ENCODE measurements at places on chromosomes 13 and 19.
A peak's percentile ranks its signal among the peaks of the same experiment; 100 is the strongest.

- peak; percentile 43 for DNase-seq
Measured at GRCh38 chr13:28137596-28137995, 749 bp upstream of the PAN3 start.

DNA sequence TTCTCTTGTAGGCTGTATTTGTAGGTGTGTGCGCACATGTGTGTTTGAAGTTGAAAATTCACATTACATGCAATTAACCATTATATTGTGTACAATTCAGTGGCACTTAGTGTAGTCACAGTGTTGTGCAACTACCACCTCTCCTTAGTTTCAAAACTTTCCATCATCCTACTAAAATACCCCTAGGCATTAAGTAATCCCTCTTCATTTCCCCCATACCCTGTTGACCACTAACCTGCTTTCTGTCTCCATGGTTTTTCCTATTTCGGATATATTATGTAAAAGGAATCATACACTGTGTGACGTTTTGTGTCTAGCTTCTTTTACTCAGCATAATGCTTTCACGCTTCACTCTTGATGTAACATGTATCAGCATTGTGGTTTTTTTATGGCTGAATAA is 16.1 kb downstream of the LSM14A start:
- DNase-seq: peak; percentile 20

- no peak for DNase-seq
Measured at GRCh38 chr13:99363949-99364348, 56.8 kb upstream of the GPR183 start.

- no peak for DNase-seq
Measured at GRCh38 chr13:22717036-22717435, 463.7 kb upstream of the SGCG start.

DNA sequence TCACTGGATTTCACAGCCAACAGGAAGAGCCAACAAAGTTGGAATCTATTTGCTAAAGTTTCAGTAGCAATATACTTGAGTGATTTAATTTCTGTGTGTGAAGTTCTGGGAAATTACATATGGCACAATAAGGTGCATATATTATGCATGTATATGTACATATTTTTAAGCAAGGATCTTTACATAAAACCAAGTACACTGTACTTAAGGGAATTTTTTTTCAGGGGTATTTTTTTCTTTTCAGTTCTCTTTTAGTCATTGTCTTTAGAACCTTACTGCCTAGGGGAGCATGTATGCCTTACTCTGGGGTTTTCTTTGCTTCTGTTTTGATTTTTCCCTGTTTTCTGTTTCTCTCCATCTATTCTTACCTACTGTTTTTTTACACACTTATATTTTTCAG is 7.4 kb downstream of the RAP2A start:
- no peak for DNase-seq

DNA sequence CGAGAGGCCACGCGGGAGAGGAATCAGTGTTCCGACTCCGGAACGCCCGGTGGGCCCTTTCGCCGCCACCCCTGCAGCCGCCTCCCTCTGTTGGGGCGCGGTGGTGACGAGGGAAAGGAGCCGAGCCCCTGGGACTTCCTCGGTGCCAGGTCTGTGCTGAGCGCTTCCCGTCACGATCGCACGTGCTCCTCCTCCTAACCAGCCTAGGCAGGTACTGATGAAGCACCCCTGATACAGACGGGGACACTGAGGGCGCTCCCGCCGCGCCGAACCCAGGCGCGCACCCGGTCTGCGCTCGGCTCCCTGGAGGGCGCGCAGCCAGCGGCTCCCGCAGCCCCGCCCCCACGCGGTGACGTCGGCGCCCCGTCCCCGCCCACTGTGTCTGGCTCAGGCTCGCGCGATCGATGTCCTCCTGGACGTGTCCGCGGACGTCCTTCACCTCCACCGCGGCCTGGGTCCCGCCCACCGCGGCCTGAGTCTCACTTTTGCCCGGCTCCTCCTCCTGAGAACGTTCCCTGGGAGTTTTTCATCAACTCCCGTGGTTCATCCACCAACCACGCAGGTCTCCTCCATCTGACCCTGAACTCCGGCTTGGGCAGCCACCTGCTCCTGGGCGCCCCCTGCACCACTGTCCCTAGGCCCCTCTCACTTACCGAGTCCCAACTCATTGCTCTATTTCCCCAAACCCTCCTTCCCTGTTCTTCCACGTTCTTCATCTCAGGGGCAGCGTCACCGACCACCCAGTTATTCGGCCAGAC is 2.6 kb upstream of the KLK15 start:
- peak; percentile 79 for DNase-seq

- no peak for DNase-seq
Measured at GRCh38 chr19:16378291-16378889, 53.8 kb downstream of the KLF2 start.

- DNase-seq: no peak
Measured at GRCh38 chr19:41535029-41535622, 40.8 kb upstream of the CEACAM21 start.
